Purkinje cell (primary cell): ENCODE measurements at places on chromosomes 4 and X. TPM values are rescaled to one million over a fixed set of nuclear protein-coding genes. Genes with fewer than 3 reads are reported as not detected.

TAF1 gene
- 4.8 and 6.4 TPM in 2 replicates for polyA plus RNA-seq

YY2 gene
- polyA plus RNA-seq: 0.87 and 2.7 TPM in 2 replicates

UGT2B10 gene
- polyA plus RNA-seq: not detected in 2 replicates

GPRIN3 gene
- polyA plus RNA-seq: 0.83 and 0.92 TPM in 2 replicates

TNIP2 gene
- not detected in 2 replicates for polyA plus RNA-seq

MAGEA11 gene
- not detected in 2 replicates for polyA plus RNA-seq

F8A1 gene
- polyA plus RNA-seq: 8.1 TPM in 1 of 2 replicates, not detected in the other

GNRHR gene
- 1.3 and 1.8 TPM in 2 replicates for polyA plus RNA-seq

ACSL4 gene
- 63.8 and 70.0 TPM in 2 replicates for polyA plus RNA-seq

PRRG1 gene
- polyA plus RNA-seq: 0.91 and 1.9 TPM in 2 replicates

AR gene
- 3.1 and 4.4 TPM in 2 replicates for polyA plus RNA-seq

XAGE1A gene
- not detected in 2 replicates for polyA plus RNA-seq

ZNF157 gene
- polyA plus RNA-seq: 0.17 TPM in 1 of 2 replicates, not detected in the other

CLDN22 gene
- 0.34 and 0.97 TPM in 2 replicates for polyA plus RNA-seq

TAF9B gene
- polyA plus RNA-seq: 27.8 and 34.0 TPM in 2 replicates

IL2RG gene
- polyA plus RNA-seq: not detected in 2 replicates

VCX3A gene
- polyA plus RNA-seq: not detected in 2 replicates
